ENCODE measurements at places on chromosomes 5 and 9.

- no peak for DNase-seq
Measured at GRCh38 chr9:133134388-133135145, 13.5 kb upstream of the RALGDS start.

DNA sequence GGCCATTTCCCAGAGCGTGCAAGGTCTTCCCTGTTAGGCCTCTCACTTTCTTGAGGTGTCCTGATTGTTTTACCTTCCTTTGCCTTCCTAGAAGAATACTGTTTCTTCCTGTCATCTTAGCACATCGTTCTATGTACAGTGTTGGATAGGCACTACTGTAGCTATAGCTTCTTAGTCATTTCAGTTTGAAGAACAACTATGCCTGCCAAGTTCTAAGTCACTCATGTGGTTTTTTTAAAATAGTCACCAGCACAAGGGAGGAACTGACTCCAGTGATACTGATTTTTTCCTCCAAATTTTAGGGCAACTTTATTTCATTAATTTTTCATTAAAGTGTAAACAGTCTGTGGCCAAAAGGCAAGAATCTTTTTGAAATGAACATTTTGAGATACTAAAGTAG, 122.4 kb upstream of the NR5A1 start:
- DNase-seq = no peak

DNA sequence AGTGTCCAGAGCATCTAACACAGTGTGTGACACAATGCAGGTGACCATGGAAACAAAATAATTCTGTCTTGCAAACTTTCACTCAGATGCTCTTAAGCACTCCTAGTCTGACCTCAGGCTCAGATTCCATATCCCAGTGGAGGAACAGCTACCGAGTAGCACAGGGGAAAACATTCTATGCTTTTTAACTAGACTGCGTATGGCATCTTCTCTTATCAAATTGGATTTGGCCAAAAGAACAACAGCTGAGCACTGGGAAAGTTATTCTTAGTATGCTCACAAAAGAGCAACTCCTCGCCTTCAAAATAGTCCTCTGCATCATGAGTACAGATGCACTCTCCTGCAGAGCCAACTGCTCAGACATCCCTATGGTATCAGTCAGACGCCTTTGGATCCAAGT, 528.2 kb upstream of the DAP start:
- DNase-seq = no peak

GRCh38 chr5:160462167-160462566, 40.5 kb downstream of the PTTG1 start:
- no peak for DNase-seq

DNA sequence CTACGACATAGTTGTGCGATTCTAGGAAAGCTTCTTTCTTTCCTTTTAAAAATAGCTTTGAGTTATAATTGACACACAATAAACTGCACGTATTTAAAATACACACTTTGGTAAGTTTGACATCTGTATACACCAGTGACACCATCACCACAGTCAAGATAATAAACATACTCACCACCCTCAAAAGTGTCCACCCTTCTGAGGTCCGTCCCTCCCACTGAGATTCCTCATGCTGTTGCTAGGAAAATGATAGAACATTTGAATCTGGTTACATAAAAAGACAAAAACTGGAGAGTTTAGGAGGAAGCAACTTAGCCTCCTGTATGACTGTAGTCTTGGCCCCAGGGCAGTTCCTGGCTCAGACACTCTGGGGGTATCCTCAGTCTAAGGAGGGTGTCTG, 17.2 kb downstream of the S100Z start:
- DNase-seq = no peak

DNA sequence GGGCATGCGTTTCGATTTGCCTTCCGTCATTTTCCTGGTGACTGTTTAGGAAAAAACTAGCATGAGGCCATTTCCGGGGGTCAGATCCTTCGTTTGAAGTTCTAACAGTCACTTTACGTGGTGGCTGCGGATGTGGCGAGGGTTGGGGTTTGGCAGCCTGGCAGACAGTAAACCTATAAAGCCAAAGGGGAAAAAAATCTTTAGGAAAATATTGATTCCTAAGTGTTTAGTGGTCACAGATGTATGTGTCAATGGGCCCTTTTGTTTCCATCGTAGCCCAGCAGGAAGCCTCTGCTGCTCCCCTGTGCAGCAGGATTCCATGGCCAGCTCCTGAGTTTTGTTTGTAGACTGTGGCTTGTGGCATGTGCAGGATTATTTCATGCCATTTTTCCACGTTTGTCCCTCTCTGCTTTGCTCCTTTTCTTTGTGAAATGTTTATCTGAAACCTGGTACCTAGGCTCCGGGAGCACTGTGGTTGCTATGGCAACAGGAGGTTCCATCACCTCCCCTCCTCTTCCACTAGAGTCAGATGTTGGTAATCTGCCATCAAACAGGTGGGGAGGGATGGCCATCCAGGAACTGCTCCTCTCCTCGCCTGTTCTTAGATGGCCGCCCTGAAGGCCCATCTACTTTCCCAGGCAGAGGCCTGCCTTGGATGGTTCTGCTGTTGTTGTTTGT, 202.3 kb downstream of the AOPEP start:
- no peak for DNase-seq

DNA sequence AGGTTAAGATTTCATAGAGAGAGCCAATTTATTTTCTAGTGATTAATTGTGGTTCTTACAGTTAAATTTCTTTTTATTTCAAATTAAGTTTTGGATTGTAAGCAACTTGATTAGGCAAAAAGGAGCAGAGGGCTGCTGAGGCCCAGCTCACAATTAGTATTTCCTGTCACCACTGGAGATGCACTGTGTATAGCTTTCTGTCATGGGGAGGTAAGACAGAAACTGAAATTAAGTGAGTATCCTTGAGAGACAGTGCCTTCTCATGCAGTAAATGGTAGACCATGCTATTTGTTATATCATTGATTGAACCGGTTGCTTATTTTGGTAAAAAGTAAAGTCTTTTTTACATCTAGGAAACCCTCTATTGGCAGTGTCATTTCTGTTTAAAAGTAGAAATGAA, 190.7 kb downstream of the CCDC171 start:
- no peak for DNase-seq

GRCh38 chr5:137446615-137447014, 52.5 kb downstream of the SPOCK1 start:
- DNase-seq = no peak

- DNase-seq = no peak
Measured at GRCh38 chr9:17005056-17005823, 129.6 kb upstream of the CNTLN start.

- DNase-seq = no peak
Measured at GRCh38 chr5:81115261-81115660, 117.9 kb upstream of the CKMT2 start.

GRCh38 chr5:30572279-30572678, 621.2 kb upstream of the CDH6 start:
- DNase-seq = no peak

DNA sequence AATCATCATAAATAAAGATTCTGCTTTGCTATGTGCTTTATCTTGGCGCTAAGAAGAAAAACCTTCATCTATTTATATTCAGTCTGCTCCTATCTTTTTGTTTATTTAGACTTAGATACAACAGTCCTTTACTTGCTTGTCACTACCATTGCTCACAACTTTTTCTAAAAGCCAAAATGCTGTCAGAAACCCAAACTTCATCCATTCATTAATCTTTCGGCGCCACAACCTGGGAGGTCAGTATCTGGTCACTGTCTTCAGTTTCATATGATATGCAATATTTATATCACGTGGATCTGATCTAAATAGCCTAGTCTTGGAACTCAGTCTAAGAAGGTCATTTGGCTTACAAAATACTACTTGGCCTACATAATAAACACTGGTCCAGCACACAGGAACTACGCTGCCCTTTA, 159.3 kb upstream of the TARS1 start:
- DNase-seq = no peak

DNA sequence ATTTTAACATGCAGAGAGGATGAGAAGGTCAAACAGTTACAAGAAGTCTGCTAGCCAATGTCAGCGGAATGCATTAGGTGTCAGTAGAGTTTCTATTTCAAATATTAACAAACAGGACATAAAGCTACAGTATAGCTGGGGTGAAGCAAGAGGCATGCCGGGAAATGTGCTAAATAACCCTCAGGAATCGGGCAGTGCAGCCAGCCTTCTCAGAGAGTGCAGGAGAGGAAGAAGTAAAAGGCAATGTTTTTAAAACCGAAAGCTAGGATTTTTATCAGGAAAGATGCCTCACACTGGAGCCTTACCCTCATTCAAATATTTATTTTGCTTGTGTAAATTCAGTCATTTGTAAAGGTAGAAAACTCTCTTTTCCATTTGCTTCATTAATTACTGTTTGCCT, 59.1 kb upstream of the SH3GL2 start:
- DNase-seq = no peak

DNA sequence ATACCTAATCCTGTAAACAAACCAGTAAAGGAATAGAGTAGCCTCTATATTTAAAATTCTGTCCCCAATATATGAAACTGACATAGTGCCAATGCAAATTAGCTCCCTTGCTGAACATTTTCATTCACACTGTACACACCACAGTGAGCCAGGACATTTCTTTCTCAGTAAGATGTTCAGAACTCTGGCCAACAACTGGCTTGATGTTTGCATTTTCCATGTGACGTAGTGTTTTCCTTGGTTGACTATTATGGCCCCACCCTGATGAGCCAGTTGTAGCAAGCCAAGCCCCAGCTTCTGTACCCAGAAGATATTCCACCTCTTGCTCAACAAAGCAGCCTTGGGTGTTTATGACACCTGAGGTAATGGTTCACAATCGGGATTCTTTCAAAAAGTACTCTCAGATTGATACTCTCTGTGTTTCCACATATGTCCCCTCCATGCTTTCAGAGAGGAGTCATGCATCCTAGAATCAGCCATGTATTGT, 17.7 kb upstream of the ANXA1 start:
- DNase-seq = no peak

GRCh38 chr5:77937015-77937908, 161.1 kb upstream of the TBCA start:
- no peak for DNase-seq

DNA sequence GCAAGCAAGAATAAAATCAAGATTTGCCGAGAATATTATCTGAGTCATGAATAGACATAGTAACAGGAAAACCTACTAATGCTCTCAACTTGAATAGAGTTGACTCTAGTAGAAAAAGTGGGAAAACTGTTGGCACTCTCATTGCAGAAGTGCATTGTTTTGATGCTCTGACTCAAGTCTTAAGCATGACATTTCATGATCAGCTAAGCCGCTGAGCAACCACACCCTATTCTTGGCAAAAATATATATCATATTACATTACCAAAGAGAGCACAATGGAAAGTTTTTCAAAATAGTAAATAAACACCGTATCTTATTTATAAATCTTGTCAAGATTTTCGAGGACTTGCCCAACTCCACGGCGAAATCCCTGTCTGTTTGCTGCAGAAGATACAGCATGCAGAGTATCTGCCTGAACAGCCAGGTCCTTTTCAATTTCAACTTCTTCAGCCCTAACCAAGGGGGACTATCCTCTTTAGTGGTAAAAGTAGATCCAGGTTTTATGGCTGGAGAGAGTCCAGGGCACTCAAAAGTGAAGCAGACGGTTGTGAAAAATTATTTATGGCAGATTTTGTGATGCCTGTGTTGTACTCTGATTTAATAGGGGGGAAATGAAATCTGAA, 13.9 kb upstream of the ADAMTSL1 start:
- DNase-seq = no peak

DNA sequence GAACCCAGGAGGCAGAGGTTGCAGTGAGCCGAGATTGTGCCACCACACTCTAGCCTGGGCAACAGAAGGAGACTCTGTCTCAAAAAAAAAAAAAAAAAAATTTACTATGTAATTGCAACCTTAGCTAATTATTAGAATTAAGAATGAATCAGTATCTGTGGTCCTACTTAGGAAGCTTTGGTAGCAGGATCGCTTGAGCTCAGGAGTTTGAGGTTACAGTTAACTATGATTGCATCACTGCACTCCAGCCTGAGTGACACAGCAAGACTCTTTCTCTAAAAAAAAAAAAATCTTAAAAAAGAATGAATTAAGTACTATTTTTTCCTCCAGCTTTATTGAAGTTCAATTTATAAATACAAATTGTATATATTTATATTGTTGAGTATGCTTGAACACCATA, 16.7 kb downstream of the NDUFAF2 start:
- DNase-seq = no peak

DNA sequence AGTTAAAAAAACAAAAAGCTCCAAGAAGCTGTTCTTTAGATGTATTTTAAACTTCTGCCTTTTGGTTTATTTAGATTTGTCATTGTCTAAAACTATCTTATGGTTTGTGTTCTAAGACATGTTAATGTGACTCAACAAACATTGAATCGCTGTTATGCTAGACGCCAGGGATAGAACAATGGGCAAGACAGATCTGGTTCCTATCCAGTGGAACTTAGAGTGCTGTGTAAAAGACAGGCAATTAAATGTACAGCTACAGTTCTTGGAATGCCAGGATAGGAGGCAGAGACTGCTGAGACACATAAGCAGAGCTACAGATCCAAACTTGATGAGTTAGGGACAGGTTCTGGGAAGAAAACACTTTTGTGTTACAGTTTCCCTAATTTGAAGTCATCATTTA, 22.4 kb downstream of the LYRM7 start:
- no peak for DNase-seq

DNA sequence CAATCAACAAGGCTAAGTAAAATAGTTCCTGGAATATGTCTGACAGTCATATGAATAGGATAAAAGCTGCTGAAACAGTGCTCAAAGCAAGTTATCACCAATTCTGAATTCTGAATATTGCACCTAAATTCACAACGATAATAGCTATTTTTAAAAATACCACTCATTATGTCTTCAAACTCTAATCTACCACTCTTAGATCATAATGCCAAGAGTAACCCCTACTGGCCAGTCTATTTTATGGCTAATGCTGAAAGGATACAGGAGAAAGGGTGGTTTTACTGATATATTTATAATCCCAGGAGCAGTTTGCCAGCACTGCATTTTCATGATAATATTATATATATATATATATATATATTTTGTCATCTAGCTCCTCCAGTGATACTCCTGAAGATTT, 232.8 kb downstream of the PDE4D start:
- DNase-seq = no peak

DNA sequence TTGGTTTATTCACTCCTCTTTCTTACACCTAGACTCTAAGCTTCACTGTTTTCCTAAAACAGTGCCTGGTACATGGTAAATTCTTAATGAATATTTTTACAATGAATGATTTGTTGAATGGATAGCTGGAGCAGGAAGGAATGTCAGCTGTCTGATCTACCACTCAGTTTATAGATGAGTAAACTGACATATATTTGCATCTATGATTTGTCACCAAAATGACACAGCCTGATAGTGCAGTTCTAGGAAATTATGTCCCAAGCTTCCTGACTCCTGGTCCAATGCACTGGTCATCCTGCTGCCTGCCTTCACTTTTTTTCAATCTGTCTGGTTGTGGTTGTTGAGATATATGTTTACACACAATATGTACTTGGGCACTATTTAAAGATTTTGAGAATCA, 651.7 kb upstream of the WWC1 start:
- DNase-seq = no peak

All from activated CD8-positive, alpha-beta memory T cell treated with anti-CD3 and anti-CD28 coated beads, Interleukin-2, amount 50 U/mL, for 4 hours (primary cell).